A673 (cell line): ENCODE measurements at places on chromosomes 3 and 15.

DNA sequence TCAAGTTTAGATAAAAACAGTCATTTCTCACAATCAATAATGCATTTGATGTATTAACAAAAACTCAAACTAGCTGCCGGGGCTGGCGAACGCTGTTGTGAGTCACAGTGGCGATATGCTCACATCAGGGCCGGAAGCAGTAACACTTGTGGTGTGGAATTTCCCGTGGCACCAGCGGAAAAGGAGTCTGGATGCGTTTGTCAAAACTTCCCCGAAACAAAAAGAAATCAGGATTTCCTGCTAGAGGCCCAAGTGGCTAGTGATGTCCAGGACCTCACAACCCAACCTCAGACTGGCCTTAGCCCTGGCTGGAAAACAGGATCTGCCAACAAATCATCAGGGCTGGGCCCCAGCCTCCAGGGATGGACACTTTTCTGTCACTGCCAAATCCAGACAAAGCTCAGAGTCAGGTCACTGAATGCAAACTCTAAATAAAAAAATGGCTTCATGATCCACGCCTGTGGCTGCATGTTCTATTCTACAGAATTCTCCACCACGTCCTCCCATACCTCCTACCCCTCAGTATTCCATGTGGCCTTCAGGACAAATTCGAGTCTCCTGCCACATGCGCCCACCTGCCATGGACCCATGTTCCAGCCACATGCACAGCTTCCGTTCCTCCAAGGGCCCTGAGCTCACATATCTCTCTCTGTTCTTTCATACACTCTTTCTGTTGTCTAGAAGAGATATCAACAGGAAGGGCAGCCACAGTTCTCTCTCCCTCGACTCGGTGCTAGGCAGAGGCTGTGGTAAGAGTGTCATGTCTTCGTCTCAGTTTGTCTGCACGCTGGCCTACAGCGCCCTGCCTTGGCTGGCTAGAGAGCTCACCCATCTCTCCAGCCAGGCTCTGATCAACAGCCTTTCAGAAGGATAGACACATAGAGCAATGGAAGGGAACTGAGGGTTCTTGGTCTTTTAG lies 35.4 kb downstream of the EHD4 start:
- DNase-seq: no peak

DNA sequence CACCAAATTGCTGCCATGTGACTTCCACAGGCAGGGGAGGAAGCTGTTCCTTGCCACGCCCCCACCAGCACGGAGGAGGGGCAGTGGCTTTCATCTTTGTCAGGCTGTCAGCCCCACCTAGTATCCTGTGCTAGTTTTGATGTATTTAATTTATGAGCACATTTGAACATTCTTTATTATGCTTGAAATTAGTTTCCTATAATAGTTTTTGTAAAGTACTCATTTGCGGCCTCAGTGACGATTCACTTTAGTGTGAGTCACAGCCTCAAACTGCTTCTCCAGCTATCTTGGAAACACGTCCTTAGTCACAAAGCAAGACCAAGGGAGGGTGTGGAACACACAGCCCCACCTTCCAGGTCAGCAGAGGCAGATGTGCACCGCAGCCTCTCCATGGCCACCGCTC lies 239.9 kb upstream of the ATP10A start:
- DNase-seq: no peak

- DNase-seq: no peak
These were observed 15.3 kb downstream of the SNX1 start for GRCh38 chr15:64110950-64111678.

DNA sequence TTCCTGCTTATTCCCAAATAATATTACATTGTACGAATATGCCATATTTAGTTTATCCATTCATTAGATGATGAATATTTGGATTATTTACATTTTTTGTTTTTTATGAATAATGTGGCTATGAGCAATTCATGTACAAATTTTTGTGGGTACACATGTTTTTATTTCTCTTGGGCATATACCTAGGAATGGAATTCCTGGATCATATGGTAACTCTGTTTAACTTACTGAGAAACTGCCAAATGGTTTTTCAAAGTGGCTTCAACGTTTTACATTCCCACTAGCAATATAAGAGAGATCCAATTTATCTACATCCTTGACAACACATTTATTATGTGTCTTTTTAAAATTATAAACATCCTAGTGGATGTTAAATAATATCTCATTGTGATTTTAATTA lies 362.0 kb upstream of the TMCO5A start:
- DNase-seq: no peak

GRCh38 chr15:31148297-31149087 lies 47.0 kb upstream of the TRPM1 start:
- DNase-seq: no peak
